ENCODE measurements at places on chromosomes 5 and 9.
A peak's percentile ranks its signal among the peaks of the same experiment; 100 is the strongest.

GRCh38 chr5:157918811-157919742, 60.1 kb upstream of the CLINT1 start:
- no peak for DNase-seq

- DNase-seq: no peak
These were observed at the start of gene PRXL2C for GRCh38 chr9:96655198-96655851. PRXL2C (minus strand) TSS chr9:96655317; CDS start chr9:96655281, 36 bp downstream.

DNA sequence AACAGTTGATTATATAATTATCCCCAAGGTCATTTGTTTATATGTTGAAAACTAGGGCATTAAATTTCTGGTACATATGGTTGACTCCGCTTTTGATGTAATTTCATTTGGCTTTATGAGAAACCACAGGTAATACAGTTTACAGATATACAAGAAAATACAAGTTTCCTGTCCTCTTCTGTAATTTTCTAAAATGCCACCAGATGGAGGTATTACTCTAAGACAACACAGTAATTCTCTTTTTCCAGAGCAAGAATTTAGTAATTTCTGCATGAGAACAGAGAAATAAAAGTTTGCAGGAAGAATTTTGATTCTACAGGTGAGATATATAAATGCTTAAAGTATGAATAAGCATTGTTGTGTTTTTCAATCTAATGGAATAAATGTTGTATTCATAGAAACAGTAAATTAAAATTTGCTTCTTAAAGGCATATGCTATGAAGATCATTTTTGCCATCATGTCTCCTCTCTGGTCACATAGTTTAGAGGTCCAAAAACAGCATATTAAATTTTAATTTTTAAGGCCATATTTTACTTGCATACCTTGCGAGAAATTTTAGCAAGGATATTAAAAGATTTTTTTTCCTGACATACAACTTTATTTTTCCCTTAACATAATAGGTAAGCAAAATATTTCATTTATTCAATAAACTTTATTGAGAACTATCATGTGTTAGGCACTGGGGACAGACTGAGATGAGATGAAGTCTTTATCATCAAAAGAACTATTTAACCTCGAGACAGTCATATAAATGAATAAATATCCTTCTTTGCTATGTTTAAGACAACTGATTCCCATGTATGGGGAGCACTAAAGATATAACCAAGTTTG, 22.7 kb downstream of the CHD1 start:
- no peak for DNase-seq

GRCh38 chr9:79670269-79670961, 98.7 kb downstream of the TLE4 start:
- DNase-seq: no peak

GRCh38 chr9:118362596-118362995, 658.4 kb downstream of the TLR4 start:
- no peak for DNase-seq

- DNase-seq: no peak
These were observed 162.8 kb downstream of the KCTD16 start for GRCh38 chr5:144333336-144333920.

- DNase-seq: peak; percentile 98
These were observed 534.5 kb downstream of the BNC2 start for GRCh38 chr9:16335788-16336580.

- no peak for DNase-seq
These were observed 24.0 kb downstream of the ROPN1L start for GRCh38 chr5:10465726-10466125.

- no peak for DNase-seq
These were observed 270.5 kb downstream of the SMARCA2 start for GRCh38 chr9:2285416-2286332.

DNA sequence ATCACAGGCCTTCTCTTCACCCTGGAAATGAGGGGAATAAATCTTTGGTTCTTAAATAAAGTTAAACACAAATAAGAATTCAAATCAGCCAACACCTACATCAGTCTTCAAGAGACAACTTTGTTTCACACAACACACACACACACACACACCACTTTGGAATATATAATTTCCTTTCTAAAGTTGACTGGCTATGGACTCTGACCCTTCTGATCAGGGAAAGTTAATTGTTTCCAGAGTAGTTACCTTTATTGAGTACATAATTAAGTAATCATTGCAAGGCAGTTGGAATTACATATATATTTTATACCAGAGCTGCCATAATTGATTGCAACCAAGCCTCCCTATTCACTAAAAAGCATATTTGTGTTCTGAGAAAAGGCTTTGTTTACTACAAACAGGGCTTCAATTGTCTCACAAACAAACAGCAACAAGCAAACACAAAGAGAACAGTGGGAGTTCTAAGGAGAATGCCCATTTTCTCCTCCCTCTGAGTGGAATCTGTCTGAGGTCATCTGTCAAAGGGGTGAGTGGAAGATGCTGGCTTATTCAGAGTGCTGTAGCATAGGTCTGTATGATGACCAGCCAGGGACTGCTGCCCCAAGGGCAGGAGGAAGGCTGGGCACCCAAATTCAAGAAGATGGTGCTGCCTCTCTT, 136.6 kb downstream of the SEMA6A start:
- no peak for DNase-seq

- DNase-seq: no peak
These were observed 23.3 kb upstream of the UGT3A2 start for GRCh38 chr5:36089989-36090388.

GRCh38 chr5:158724521-158725188, 375.1 kb downstream of the EBF1 start:
- DNase-seq: no peak
